Left ventricle myocardium inferior (tissue), 1 donor: ENCODE measurements at places on chromosomes 2 and 18. TPM values are rescaled to one million over a fixed set of nuclear protein-coding genes. Genes with fewer than 3 reads are reported as not detected.

DNA sequence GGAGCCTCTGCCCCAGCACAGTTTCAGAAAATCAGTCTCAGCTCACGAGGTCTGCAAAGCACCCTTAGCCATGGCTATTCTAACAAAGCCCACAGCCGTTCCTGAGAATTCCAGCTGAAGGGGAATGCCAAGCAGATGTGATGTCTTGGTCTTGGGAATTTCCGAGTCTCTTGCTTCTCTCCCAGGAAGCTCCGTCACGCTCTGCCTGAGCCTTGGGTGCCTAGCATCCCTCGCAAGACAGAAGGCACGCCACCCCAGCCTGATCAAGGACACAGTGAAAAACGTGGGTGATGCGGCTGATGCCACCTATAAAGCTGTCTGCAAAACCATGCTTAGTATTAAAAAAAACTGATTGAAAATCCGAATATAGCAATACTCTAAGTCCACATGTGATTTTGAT, 254.6 kb downstream of the SH3BP4 start:
- H3K27me3 ChIP-seq: peaks cover 70% of the 10 kb centered on the region
- H3K4me1 ChIP-seq: no peaks in the 10 kb centered on the region
- no peak overlapping the region for H3K27ac ChIP-seq
- DNase-seq: no peak
- no peaks in the 10 kb centered on the region for H3K36me3 ChIP-seq

The SKA1 gene
- total RNA-seq: 0.44 TPM

DNA sequence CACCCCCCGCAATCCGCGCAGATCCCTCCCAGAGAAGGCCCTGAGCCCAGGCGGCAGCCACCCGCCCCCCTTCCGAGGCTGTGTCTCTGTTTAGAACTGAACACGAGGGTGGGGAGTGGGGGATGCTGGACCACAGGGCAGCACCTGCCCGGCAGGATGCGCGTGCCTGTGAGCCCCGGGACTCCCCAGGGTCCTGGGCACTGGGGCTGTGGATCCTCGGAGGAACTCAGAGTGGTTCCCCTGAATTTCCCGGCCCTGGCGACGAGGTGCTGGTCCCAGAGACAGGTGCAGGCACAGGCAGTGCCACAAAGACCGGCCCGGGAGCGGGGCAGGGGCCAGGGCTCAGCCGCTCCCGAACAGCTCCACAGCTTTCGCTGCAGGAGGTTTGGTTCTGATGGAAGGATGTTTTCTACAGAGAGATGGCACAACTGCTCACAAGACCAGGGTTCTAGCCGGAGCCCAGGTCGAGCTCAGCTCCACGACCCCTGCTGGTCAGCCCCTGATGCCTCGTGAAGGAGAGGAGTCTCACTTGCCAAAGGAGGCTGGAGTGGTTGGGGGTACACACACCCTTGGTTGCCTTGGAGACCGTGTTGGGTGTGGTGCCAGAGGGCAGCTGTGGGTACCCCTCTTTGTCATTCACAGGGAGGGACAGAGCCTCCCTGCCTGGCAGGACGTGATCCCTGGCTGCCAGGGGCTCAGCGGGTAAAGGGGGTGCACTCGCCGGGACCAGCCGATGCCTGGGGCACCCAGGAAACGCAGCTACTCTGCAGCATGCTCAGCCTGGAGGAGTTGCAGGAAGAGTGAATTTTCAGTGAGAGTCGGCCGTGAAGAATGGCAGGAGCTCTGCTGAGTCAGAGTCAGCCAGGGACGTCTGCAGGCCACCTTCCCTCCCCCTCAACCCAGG, 4.4 kb upstream of the NEU4 start:
- H3K4me3 ChIP-seq: peak overlapping the region; percentile 67
- DNase-seq: no peak
- peaks cover 24% of the 10 kb centered on the region for H3K27me3 ChIP-seq
- peaks cover 24% of the 10 kb centered on the region for H3K4me1 ChIP-seq
- no peak overlapping the region for H3K27ac ChIP-seq

The STARD6 gene
- total RNA-seq: not detected

GRCh38 chr2:155696571-155696970, 636.0 kb downstream of the NR4A2 start:
- no peaks in the 10 kb centered on the region for H3K36me3 ChIP-seq
- no peaks in the 10 kb centered on the region for H3K4me1 ChIP-seq
- no peak overlapping the region for H3K4me3 ChIP-seq
- no peaks in the 10 kb centered on the region for H3K27me3 ChIP-seq
- H3K27ac ChIP-seq: no peak overlapping the region

The CYP27A1 gene
- 6.7 TPM for total RNA-seq

The DSG1 gene
- total RNA-seq: 1.3 TPM

GRCh38 chr2:46989491-46990230, 74.1 kb upstream of the MCFD2 start:
- H3K27ac ChIP-seq: peak overlapping the region; percentile 90
- no peaks in the 10 kb centered on the region for H3K27me3 ChIP-seq
- no peak for DNase-seq
- H3K4me1 ChIP-seq: peaks cover 57% of the 10 kb centered on the region
- peaks cover 16% of the 10 kb centered on the region for H3K36me3 ChIP-seq

DNA sequence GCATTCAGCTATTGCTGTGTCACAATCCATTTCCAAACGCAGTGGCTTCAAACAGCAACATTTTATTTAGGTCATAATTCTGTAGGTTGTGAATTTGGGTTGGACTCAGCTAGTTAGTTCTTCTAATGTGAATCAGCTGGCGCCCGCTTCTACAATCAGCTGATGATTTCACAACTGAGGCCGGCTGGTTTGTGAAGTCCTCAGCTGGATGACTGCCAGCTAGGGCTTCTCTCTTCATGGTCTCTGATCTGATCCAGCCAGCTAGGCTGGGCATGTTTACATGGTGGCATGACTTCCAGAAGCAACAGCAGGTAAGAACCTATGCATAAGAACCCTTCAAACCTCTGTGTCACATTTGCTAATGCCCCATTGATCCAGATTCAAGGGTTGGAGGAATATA, 172.0 kb downstream of the SLC4A10 start:
- H3K27ac ChIP-seq: no peak overlapping the region
- no peaks in the 10 kb centered on the region for H3K27me3 ChIP-seq
- no peak for DNase-seq
- no peaks in the 10 kb centered on the region for H3K36me3 ChIP-seq
- H3K4me3 ChIP-seq: no peak overlapping the region
- no peaks in the 10 kb centered on the region for H3K4me1 ChIP-seq

DNA sequence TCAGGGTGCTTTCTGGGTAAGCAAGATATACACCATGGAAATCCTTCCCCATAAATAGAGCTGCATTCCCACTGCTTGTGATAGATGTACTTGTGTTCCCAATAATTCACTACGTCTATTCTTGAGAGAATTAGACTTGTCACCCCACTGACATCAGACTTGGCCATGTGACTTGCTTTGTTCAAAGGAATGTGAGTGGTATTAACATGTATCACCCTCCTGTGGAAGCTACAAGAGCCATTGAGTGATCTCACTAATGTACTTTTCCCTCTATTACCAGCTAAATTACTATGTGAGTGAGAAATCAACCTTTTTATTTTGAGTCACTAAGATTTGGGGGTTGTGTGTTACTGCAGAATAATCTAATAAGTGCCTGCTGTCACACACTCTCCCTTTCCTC, 176.0 kb downstream of the CCDC178 start:
- no peaks in the 10 kb centered on the region for H3K36me3 ChIP-seq
- H3K27me3 ChIP-seq: no peaks in the 10 kb centered on the region
- DNase-seq: no peak
- no peak overlapping the region for H3K4me3 ChIP-seq
- no peaks in the 10 kb centered on the region for H3K4me1 ChIP-seq

GRCh38 chr2:166321076-166321475, 54.7 kb downstream of the SCN9A start:
- DNase-seq: no peak
- no peaks in the 10 kb centered on the region for H3K4me1 ChIP-seq
- H3K27me3 ChIP-seq: no peaks in the 10 kb centered on the region
- no peaks in the 10 kb centered on the region for H3K36me3 ChIP-seq

The CPLX4 gene
- not detected for total RNA-seq

GRCh38 chr2:127552336-127552735, 16.9 kb downstream of the MYO7B start:
- H3K4me3 ChIP-seq: no peak overlapping the region
- no peaks in the 10 kb centered on the region for H3K36me3 ChIP-seq
- H3K27me3 ChIP-seq: peaks cover 12% of the 10 kb centered on the region
- no peak overlapping the region for H3K27ac ChIP-seq
- H3K4me1 ChIP-seq: no peaks in the 10 kb centered on the region

The CXCR4 gene
- 3.2 TPM for total RNA-seq
